ENCODE measurements at places on chromosomes 12 and 14. TPM values are rescaled to one million over a fixed set of nuclear protein-coding genes. Genes with fewer than 3 reads are reported as not detected.

GRCh38 chr12:92063641-92064040 is 82.0 kb downstream of the BTG1 start:
- peak; percentile 58 for DNase-seq

- no peak for DNase-seq
Measured at GRCh38 chr14:47678157-47678556, 2.8 kb upstream of the MDGA2 start.

- DNase-seq: peak; percentile 18
Measured at GRCh38 chr12:25518512-25518911, 34.6 kb downstream of the LMNTD1 start.

GRCh38 chr12:109927622-109928021 is 27.5 kb downstream of the TCHP start:
- DNase-seq: peak; percentile 26

FIGNL2 gene
- total RNA-seq: 0.13 TPM

DNA sequence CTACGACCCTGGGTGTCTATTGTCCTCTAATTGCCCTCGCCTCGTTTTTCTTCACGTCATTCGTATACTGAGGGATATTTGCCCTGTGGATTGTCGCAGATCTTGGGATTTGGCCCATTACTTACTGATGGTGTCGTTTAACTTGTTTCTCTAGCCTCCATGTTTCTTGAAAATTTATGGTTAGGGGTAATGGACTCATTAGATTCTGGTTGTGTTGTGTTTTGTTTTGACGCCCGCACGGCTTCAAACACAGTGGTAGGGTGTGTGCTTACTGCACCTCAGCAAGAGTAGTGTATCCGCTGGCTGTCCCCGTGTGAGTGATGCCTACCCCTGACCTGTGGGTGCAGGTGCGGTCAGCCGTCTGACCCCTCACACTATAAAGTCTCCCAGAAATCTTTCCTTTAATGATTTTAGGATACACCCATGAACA is 874 bp upstream of the RNU6-8 start:
- DNase-seq: no peak

GRCh38 chr12:28265435-28266042 is 75.3 kb downstream of the CCDC91 start:
- DNase-seq: no peak

OTX2 gene
- not detected for total RNA-seq

GRCh38 chr14:20606190-20606901 is 15.2 kb upstream of the RNASE12 start:
- DNase-seq: peak; percentile 32

TMEM117 gene
- total RNA-seq: 23.5 TPM

DNA sequence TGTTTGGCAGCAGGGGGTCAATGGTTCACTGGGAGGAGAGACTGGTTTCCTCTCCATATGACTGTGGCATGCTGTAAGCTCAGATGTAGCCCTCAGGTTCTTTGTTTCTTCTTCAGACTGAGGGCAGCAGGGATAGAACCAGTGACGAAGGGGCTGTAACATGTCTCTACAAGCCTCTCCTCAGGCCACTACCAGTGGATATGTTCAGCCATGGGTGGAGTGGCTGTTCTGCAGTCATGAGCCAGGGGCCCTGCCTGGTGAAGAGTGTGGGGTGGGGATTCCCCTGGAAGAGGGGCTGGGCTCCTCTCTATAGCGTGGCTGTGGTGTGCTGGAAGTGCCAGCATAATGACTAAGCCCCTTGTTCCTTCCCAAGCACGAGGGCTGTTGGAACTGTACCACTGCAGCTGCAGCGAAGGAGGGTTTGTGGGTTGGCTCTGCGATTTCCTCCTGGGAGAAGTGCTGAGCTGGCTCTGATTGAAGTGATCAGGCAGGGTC is 55.8 kb downstream of the CMAS start:
- DNase-seq: peak; percentile 91

IKZF4 gene
- total RNA-seq: 2.2 TPM

CSRP2 gene
- 68.5 TPM for total RNA-seq

FLVCR2 gene
- 23.9 TPM for total RNA-seq

P3H3 gene
- 47.6 TPM for total RNA-seq

DNA sequence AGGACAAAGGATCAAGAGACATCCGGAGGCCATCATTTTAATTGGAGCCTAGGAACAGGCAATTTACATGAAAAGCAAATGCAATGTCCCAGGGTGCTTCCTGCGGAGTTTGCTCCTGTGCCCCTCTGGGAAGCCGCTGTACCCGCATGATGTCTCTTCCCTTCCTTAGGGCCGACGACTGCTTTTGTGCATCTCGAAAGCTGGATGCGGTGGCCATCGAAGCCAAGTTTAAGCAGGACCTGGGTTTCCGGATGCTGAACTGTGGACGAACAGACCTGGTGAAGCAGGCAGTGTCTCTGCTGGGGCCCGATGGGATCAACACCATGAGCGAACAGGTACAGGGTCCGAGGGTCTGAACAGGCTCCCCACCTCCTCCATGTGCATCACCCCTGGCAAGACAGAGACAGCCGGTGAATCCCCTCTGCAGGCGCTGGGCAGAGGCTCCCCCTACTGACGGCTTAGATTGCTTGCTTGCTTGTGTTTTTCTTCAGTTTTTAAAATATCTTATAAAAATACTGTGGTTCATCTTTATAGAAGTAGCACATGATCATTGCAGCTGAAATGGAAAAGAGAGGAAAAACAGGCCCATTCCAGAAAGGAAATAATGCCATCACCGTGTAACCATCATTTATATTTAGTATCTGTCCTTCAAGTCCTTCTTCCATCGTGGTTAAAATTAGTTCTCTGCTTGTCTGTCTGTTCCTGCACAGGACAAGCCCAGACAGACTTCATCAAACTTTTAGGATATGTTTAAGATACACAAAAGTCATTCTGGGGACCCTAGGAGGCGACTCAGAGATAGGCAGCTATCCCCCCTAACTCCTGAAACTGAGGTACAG is 75.4 kb upstream of the PWP1 start:
- DNase-seq: peak; percentile 19

DNA sequence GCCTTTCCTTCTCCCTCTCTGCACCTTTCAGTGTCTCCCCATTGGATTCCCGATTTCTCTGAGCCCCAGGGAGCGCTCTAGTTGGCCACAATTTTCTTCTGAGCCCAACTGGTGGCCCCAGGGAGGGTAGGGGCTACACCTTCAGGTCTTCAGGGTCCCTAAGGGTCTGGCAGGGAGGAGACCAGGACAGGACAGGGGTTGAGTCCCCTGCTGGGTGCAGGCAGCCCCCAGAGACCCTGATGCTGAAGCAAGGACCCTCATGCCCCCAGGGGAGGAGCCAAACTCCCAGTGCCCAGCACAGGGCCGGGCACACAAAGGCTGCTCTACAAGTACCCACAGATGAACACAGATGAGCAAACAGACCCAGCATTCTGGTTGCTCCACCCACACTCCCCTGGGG is 12.7 kb downstream of the FOXN4 start:
- no peak for DNase-seq

- no peak for DNase-seq
Measured at GRCh38 chr14:89249065-89249695, 167.9 kb downstream of the FOXN3 start.

- no peak for DNase-seq
Measured at GRCh38 chr12:93914281-93914680, 234.1 kb upstream of the PLXNC1 start.

DNA sequence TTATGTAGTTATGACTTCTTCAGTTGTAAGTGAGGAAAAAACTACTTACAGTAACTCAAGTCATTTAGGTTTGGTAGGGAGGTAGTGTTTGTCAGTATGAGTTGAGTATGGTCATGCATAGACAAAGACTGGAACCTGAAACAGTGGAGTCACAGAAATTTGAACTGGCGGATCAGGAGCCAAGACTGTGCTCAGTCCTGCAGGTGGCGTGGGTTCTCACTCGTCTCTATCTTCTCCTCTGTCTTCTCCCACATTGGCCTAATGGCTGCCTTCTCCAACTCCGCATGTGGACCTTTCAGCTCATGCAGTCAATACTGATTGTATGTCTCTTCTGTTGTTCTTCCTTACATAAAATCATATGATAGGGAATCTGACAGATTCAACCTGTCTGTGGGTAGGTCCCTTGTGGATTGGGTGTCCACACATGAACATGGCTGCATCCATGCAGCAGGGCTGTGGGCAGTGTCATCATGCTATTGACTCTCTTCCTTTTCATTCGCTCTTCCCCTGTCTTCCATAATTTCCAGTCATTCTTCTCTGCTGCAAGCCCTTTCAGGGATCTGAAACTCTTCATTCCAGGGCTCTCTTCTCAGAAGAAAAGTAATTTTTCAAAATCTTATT is 78.8 kb upstream of the NEDD1 start:
- DNase-seq: no peak

NKX2-1 gene
- total RNA-seq: not detected

OR4E2 gene
- not detected for total RNA-seq

DNA sequence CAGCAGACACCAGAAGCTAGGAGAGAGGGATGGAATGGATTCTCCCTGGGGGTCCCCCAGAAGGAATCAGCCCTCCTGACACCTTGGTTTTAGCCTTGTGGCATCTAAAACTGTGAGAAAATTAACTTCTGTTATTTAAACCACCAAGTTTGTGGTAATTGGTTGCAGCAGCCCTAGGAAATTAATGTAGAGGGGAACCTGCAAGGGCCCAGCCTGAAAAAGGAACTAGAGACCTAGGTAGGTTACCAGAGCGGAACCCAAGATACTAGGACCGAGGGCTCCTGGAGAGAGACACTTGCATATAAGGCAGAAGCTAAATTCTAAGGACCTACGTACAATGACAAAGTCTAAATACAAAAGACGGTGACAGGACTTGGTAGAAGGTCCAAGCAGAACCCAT is 8.1 kb upstream of the DENND5B start:
- DNase-seq: no peak

DNA sequence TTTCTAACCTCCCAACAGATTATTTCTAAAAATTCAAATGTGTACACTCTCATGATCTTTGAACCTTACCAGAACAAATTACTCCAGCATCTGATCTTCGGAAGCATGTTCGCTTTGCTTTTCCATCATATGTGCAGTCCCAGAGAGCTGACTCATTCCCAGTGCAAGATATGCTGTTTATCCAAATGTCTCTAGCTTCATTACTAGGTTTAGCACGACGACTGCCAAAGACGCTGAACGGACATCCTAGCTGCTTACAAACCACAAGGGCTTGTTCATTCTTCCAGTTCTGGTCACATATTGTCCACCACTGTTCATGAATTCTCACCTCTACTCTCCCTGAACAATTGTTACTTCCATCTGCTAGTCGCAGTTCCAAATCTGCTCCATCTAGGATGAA is 40.5 kb downstream of the CD163L1 start:
- DNase-seq: peak; percentile 68

DNA sequence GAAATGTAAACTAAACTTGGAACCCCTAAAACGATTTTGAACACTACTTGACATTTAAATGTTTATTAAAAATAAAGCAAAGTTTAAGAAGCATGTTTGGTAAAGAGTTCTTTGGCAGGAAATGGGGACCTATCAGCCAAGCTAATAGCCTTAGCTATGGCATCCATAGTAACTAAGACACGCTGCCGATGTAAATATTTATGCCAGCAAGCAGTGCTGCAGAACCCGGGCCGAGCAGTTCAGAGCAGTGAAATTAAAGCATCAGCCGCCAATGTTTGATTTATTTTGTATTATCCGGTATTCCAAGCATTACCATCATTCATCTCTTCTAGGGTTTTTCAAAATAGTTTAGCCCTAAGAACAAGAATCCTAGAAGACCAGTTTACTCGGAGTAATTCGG is 61.6 kb downstream of the PPP2R5C start:
- DNase-seq: no peak

DNA sequence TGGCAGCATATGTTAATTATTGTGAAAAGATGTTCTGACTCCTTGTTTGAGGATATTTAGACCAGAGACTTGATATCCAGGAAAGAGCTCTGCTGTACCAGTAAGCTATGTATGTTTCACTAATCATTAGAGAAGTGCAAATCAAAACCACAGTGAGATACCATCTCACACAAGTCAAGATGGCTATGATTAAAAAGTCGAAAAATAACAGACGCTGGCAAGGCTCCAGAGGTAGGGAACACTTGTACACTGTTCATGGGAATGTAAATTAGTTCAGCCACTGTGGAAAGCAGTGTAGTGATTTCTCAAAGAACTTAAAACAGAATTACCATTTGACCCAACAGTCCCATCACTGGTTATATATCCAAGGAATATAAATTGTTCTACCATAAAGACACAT is 171.6 kb downstream of the DPY19L2 start:
- no peak for DNase-seq

GRCh38 chr12:68532204-68532886 is 78.4 kb upstream of the RAP1B start:
- DNase-seq: no peak

DNA sequence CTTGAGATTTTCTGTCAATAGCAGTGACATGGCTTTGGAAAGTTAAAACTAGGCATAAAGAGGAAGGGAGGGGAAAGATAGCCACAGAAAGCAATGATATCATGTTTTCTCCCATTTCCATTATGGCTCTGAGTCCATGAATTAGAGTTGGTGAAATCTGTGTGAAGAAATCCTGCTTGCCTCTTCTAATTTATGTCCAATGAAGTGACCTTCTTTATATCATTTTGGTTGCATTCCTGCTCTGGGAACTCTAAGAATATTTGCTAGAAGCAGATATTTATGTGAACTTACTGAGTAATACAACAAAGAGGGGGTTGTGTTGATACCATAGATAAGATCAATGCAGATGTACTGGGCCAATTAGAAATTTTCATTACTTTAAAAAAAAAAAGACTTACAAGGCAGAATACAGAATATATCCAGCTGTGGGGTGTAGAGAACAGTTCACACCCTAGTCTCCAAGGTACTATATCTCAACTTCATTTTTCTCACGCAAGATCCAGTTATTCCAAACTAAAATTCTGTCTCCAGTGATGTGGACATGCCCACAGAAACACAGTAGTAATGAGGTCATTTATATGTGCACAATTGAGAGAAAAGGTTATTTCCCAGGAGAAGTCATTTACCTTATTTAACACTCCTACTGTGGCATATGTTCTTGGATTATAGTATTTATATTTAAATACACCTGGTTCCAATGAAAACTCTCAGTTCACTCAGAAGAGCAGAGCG is 51.5 kb upstream of the KCNJ8 start:
- DNase-seq: no peak

DNA sequence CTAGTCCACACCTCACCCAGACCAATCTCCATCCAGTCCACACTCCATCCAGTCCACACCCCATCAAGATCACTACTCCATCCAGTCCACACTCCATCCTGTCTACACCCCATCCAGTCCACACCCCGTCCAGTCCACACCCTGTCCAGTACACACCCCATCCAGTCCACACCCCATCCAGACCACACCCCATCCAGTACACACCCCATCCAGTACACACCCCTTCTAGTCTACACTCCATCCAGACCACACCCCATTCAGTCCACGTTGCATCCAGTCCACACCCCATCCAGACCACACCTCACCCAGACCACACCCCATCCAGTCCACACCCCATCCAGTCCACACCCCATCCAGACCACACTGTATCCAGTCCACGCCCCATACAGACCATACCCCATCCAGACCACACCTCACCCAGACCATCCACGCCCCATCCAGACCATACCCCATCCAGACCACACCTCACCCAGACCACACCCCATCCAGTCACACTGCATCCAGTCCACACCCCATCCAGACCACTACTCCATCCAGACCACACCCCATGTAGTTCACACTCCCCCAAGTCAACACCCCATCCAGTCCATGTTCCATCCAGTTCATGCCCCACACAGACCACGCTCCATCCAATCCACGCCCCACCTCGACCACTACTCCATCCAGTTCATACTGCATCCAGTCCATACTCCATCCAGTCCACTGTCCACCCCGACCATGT is 116.6 kb upstream of the RTL1 start:
- DNase-seq: no peak
